GM19239 (cell line): ENCODE measurements at places on chromosomes 13 and 19.

DNA sequence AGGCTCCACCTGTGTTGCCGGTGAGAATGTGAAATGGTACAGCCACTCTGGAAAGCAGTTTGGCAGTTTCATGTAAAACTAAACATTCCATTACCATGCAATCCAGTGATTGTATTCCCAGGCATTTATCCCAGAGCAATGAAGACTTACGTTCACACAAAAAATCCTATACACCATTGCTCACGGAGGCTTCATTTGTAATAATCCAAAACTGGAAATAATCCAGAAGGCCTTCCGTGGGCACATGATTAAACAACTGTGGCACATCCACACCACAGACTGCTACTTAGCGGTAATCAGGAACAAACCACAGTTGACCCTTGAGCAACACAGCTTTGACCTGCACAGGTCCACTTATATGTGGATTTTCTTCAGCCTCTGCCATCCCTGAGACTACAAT is 339.7 kb downstream of the MTUS2 start:
- DNase-seq = no peak

GRCh38 chr19:21197590-21198295 is 55.9 kb downstream of the ZNF431 start:
- no peak for DNase-seq

GRCh38 chr13:33072282-33072681 is 56.1 kb downstream of the KL start:
- no peak for DNase-seq

DNA sequence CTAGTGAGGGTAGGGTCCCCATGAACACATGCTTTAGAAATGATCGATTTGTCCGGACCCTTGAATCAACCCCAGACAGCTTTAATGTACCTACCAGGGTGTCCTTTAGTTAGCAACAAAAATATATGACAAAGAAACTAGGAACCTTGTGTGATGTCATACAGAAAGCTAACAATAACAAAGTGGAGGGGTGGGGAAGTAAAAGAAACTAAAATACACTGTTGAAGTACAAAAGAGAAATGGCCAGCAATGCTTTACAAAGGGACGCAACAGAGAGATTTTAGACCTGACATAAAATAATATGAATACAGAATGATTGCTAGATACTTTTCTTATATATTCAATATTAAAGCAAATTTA is 40.0 kb downstream of the DZIP1 start:
- DNase-seq = no peak

DNA sequence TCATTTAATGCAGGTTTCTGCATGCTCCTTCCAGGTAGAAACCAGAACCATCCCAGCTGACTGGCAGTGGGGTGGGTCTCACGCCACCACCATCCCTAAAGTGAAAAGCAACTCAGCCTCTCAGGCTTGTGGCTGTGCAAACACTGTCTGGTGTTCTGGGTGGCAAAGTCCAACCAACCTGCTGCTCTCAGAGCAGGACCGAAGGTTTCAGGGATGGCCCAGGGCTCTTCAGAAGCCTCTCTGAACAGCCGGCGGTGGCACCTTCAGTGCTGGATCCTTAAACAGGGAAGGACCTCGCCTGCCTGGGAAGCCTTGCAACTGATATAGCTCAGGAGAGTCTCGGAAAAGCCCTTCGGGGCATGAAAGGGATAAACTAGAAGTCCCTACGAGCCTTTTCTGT is 100.8 kb downstream of the COL4A1 start:
- DNase-seq = no peak

DNA sequence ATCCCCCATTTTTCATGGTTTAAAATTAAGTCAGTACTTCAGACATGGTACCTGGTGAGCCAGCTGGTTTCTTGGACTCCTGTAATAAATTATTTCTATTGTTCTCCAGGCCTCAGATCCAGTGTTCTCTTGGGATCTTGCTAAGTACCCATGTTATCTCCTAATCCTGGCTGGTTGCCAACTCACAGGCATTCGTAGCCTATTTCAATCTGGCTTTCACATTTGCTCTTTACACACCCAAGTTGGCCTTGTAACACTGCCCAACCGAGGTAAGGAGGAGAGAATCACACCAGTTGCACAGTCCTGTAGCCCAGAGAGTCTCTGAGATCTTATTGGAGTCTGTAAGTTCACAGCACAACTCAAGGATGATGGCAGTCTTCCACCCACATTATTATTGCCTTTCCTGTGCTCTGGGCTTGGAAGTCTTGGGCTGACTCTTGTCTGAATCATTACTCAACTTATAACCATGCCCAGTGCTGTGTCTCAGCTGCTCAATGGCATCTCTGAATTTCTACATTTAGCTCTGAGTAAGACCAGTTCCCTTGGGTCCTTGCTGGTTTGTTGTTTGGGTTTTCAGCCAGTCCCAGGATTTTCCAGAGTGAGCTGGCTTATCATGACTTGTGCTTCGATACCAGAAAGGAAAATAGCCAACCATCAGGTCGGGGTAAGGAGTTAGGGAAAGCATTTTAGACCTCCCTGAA is 76.6 kb upstream of the KLF12 start:
- no peak for DNase-seq

GRCh38 chr19:32489971-32490370 is 84.4 kb downstream of the DPY19L3 start:
- no peak for DNase-seq

DNA sequence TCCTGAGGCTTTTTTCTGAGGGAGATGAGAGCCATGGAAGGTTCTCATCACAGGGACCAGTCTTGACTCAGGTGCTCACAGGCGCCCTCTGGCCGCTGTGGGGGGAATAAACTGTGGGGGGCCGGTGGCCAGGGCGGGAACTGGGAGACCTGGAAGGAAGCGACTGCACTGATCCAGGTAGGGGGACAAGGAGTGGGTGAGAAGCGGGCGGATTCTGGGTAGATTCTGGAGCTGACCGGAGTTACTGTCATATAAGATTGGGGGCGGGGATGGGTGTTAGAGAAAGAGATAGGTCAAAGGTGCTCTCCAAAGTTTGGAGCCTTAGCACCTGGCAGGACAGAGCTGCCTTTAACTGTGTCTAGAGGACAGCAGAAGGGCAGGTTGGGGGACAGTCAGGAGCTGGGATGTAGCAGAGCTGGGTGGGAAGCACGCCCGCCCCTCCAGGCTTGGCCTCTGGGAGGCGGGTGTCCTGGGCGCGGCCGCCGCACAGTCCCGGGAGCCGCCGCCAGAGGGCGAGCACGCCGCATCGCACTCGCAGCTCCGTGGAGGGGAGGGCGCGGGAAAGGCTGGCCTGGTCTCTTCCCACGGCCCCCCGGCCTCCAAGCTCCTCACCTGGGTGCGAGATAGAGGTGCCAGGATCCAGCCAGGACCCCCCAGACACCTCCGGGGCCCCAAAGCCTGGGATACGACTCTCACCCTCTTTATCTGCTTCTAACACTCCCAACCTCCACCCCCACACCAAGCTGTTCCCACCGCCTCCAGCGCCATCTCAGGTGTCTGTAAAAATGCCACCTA is 4.2 kb upstream of the DAND5 start:
- DNase-seq = peak; percentile 77

DNA sequence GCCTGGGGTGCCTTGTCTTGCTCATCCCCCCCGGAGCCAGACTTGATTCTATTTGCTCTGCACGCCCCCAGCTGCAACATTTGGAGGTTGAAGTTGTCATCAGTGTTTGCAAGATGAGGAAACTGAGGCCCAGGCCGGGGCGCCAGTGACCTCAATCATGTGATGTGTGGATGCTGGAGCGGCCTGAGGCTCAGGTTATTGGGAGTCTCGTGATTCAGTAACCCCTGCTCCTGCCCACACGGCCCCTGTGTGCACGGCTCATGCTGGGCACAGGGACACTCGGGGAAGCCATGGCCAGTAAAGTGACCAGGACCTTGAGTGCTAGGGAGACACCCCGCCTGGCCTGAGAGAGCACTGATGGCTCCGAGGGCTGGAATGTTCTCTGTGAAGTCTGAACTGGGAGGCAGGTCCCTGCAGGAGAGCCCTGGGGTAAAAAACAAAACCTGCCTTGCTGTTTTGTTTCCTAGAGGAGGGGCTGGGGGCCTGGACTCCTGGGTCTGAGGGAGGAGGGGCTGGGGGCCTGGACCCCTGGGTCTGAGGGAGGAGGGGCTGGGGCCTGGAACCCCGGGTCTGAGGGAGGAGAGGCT is 1.9 kb downstream of the FGF21 start:
- DNase-seq = no peak

DNA sequence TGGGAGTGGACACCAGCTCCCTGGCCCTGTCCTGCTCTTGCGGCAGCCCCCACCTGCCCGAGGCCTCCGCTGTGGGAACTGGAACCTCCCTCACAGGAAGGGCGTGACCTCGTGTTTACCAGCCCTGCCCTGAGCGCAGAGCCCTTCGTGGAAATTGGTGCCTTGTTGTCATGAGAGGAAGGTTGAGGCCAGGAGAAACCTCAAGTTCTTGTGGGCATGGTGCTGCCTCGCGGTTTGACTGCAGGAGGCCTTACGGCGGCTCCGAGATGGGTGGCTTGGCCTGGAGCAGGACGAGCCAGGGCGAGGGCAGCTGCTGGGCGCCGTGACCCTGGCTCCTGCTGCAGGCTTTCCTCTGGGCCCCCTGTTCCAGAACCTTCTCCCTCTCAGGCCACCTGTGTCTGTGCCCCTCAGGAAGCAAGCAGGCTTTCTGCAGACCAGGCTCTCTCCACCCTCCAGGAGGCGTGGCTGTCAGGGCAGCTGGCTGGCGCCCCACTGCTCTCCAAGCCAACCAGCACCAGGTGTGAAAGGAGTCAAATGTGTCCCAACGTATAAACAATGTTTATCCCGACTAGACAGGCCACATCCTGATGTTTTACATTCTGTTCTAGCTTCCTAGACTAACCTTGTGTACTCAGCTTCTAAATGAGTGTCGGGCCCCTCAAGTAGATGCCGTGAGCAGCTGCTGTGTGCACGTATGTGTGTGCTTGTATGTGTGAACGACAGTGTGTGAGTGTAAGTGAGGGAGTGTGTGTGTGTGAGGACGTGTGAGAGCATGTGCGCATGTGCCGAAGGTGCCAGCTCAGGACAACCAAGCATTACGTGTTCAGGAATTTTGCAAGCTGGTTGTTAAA is 10.4 kb upstream of the RASA3 start:
- no peak for DNase-seq
